ENCODE measurements at places on chromosomes 6 and 20.

GRCh38 chr20:16203096-16203495, 370.2 kb downstream of the KIF16B start:
- no peak for DNase-seq

DNA sequence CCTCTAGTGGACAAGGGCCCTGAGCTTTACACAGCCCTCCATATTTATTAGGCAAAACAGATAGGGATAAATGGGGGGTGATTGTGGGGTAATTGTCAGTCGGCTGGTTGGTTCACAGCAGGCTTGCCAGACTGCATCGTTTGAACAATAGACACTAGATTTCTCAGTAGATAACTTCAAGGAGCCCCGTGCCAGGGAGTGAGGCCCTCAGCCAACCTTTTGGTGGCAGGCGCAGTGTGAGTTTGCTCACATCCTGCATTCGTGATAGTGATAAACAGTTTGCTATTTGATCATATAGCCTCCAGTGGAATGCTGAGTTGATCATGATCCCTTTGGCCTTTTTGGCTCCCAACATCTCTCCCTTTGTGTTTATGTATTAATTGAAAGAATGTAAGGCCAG, 3.6 kb upstream of the ABHD12 start:
- DNase-seq: no peak

DNA sequence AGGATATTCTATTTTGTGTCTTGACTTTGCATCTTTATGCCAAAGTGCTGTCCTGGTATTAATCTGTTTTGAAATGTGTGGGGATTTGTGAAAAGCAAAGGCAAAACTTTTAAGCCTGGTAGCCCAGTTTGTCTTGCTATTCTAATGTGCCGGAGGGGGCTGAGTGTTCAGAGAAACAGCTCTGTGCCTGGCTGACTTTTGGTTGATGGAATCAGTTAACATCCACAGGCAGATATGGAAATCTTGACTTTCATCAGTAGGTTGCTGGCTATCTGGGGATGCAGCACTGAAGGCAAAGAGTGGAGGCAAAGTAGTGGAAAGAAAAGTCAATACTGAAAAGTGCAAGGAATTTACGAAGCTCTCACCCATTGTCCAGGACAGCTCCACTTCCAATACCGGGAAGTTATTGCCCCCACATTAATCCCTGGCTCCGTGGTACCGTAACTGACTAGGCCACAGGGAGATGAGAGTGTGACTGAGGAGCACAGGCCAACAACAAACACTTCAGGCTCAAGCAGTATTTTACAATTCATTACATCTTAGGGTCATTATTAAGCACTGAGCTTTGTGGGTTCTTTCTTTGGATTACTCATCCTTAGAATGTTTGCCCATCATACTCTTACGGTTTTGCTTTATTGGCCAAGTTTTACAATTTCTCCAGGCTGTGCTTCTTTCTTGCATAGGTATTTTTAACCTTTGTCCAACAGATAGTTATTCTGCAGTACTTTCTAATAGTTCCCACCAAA, 164.6 kb downstream of the MTFR2 start:
- DNase-seq: no peak

DNA sequence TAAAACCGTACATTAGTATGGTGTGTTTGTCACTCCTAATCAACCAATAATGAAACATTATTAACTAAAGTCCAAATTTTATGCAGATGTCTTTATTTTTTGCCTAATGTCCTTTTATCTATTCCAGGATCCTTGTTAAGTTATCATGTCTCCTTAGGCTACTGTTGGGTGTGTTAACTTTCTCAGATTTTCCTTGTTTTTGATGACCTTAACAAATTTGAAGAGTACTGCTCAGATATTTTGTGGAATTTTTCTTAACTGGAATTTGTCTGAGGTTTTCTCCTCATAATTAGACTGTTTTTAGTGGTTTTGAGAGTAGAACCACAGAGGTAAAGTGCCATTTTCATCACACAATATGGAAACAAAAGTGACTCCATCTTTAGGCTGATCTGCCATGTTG, 406.3 kb downstream of the MEI4 start:
- no peak for DNase-seq

- DNase-seq: no peak
Measured at GRCh38 chr6:4413073-4413472, 277.7 kb upstream of the ECI2 start.

GRCh38 chr20:38418509-38419204, 16.5 kb downstream of the SNHG17 start:
- DNase-seq: no peak

- no peak for DNase-seq
Measured at GRCh38 chr20:5834436-5835005, 84.3 kb downstream of the SHLD1 start.

DNA sequence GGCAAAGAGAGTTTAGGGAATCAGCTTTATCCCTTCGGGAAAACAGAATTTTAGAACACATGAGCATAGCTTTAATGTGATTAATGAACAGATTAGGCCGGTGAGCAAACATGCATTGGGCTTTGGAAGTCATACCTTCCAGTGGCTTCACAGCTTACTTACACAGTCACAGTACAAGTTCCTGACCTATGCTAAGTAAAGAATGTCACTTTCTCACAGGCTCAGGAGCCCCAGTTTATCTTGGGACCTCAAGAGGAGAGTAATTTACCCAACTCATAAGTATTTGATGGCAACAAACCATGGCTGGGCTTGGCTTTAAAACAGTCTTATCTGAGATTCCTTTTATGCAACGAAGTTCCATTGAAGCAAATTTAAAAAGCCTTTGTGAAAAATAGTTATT, 195.9 kb downstream of the AKAP7 start:
- no peak for DNase-seq
